Fibroblast of the conjunctiva (primary cell): ENCODE measurements at places on chromosomes 3 and 15.

DNA sequence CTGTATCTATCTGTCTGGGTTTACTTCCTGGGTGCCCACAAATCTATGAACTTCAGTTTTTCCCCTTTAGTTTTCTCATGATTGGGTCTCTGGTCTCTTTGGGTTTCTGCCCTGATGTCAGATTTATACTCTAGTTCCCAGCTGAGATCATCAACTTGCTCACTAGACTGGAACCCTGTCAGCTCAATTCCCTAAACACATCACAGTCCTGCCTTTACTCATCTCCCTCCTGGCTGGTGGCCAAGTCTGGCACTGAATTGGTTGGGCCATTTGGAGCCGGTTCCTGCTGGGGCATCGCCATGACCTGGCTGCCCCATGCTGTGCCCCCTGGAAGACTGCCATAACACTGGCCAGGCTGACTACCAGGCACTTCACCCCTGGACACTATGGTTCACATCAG lies 345.3 kb downstream of the CHST2 start:
- DNase-seq, result peak; percentile 6

DNA sequence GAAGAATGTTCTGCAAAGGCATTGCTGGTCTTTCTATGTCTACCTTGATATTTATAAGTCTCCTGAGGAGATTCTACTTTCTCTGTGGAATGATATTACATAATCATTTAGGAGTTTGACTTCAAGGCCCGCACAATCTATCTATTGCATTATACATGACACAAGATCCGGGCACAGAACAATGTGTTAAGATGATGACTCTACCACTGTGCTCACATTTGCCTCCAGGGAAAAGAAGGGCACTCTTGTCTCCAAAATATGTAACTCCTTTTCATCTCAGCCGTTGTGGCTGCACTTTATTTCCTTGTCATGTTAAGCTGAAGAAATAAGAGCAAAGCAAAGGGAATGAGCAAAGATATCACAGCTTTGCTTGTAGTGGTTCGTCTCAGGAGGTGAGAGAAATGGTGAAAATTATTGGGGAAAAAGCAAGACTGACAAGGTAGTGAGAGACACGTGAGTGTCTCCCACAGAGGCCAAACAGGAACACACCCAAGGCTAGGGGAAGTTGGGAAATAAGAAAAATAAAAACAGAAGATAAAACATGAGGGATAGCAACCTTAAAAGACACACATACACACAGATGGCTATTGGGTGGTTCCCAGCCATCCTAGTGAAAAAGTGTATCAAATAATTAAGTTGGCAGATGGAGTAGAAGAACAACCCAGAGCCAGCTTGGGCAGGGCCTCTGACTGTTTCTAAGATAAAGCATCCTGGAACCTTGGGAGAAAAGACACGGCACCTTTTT lies 184.3 kb downstream of the P3H2 start:
- no peak for DNase-seq

DNA sequence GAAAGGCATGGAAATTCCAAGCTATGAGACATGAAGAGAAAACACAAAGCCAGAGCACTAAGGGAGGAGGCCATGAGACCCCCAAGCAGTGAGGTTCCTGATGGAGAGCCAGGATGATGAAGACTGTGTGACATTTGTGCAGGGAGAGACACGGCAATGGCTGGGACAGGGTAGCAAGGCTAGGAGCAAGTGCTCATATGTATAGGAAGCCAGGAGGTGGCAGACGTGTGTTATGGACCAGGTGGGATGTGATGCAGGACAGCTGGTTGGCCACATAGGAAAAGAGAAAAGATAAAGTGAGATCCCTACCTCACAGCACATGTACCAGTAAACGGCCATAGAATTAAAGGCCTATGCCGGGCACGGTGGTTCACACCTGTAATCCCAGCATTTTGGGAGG lies 112.7 kb downstream of the APBA2 start:
- DNase-seq, result no peak

- DNase-seq, result peak; percentile 23
Measured at GRCh38 chr3:130950641-130951040, 56.8 kb downstream of the ATP2C1 start.

- no peak for DNase-seq
Measured at GRCh38 chr3:49500205-49500731, 30.2 kb downstream of the DAG1 start.

GRCh38 chr3:107958146-107958545 lies 132.7 kb downstream of the CD47 start:
- DNase-seq, result no peak

GRCh38 chr15:81235276-81236123 lies 38.8 kb downstream of the IL16 start:
- no peak for DNase-seq

DNA sequence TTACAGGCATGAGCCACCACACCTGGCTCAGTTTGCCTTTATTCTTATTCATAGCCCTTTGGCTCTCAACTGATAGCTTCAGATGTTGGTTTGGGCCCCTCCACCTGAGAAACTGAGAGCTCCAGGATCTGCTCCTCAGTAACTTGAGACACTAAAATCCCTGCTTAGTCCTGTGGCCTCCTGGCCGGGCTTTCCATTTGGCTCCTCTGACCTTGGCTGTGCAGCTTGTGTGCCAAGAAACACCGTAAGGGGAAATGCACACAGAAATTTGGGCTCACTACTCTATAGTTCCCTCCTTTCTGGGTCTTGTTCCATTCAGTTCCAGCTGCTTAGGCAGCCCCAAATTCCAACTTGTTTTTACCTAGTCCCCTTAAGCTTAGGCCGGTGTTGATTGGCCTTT lies 24.9 kb downstream of the NIPA2 start:
- no peak for DNase-seq

GRCh38 chr15:64842986-64843561 lies 1.4 kb downstream of the PLEKHO2 start:
- DNase-seq, result no peak

DNA sequence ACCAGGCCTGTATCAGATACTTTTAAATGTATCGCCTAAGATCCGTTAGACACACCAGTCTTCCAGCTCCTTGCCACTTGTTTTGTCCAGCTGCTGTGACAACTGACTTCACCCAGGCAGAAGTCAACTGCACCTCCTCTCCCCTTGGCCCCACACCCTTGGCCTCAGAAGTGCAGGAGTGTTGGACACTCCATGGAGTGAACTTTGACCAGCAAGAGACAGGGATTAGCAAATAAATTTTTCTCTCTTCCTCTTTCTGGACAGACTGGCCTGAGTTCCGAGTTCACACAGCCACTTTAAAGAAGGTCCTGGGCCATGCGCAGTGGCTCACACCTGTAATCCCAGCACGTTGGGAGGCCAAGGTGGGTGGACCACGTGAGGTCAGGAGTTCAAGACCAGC lies 2.9 kb upstream of the CLN6 start:
- no peak for DNase-seq

DNA sequence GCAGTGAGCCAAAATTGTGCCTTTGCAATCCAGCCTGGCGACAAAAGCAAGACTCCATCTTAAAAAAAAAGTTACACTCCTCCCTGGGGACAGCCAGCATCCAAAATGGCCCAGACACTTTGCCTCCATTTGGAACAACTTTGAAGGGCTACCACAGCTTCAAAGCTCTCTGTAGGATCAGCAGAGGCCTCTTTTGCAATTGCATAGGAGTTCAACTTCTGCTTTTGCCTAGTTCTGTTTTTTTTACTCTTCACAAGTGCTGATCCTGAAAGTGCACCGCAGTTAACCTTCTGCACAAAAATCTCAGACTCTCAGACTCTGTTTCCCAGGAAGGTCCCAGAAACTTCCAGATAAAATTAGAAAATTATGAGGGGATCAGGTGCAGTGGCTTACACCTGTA lies 25.2 kb upstream of the SLC4A7 start:
- no peak for DNase-seq

- DNase-seq, result no peak
Measured at GRCh38 chr3:89419647-89420241, 312.3 kb downstream of the EPHA3 start.

DNA sequence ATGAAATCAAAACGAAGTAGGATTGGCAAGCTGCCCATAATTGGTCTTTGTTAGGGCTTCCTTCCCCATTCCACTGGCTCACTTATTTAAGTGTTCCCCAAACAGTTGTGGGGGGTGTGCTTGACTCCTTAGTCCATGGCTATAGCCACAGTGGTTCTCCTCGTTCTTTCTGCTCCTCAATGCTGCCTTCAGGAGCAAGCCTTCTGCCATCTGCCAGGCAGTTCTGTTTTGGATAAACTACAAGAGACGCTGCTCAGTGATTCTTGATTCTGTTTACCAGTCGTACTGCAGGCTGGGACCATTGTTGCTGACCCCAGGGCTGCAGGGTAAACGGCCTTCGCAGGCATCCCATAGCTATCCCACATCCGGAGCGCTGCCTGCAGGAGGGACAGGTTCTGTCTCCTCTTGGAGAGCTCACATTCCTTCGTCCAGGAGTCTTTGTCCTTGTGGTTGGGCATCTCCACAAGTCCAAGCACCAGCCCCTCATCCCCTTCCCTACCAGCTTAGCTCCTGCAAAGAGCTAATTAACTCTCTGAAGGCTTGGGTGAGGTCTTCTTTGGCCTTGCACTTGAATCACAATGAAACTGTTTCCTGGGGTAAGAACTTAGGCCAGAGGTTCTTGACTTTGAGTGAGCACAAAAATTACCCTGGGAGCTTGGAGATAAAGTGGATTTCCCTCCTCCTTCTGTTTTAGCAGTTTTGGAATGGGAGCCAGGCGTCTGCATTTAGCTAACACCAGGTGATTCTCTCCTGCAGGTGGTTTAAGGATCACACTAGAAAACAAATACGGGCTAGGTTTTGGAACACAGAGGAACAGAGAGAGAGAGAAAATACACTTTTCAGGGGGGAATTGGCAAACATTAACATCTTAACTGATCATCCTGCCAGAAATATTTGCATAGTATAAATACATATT lies 114.9 kb downstream of the SV2B start:
- no peak for DNase-seq

DNA sequence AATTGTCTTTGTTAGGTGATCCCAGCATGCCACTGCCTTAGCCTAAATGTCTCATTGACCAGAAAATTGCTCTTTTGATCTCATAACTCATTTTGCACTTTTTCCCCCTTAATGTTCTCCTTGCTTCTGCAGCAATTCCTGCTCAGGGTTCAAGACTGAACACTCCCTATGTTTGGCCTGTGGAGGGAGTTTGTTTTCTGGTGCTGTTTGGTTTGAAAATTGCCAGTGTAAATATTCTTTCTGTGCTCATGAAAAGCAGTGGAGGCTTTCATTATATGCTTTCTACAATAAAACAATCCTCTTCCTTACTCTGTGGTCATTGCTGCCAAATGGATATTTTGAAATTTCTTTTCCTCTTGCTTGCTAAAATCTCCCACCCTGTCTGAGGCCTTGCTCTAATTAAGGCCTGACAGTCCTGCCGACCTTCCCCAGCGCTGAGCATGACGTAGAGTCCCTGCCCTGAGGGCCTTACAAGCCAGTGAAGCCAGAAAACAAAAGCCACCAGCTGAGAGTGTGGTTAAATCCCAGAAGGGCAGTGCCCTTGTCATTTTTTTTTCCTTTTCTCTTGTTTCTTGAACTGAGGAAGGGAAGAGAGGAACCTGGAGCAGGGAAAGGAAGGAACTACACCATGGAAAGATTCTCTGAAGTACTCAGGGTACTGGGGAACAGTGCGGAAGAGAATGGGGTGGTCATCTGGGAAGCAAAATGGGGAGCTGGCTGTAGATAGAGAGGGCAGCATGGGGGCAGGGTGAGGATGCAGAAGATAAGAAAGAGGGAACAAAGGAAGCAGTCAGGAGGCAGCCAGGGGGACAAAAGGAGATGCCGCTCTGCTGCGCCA lies 24.8 kb downstream of the ZBTB38 start:
- no peak for DNase-seq

- DNase-seq, result no peak
Measured at GRCh38 chr3:149507491-149508324, 33.2 kb downstream of the TM4SF4 start.
